ENCODE measurements at places on chromosomes 1 and 21. TPM values are rescaled to one million over a fixed set of nuclear protein-coding genes. Genes with fewer than 3 reads are reported as not detected.

GRCh38 chr1:42998386-42998785 is 39.7 kb upstream of the SLC2A1 start:
- H3K4me3 ChIP-seq, result no peak overlapping the region
- no peaks in the 10 kb centered on the region for H3K27me3 ChIP-seq
- DNase-seq, result no peak
- no peak overlapping the region for H3K27ac ChIP-seq
- H3K36me3 ChIP-seq, result no peaks in the 10 kb centered on the region

GRCh38 chr1:226987623-226988333 is 47.7 kb downstream of the COQ8A start:
- no peak overlapping the region for H3K27ac ChIP-seq
- no peak overlapping the region for H3K4me3 ChIP-seq
- no peaks in the 10 kb centered on the region for H3K27me3 ChIP-seq

- no peak overlapping the region for H3K27ac ChIP-seq
- H3K4me1 ChIP-seq, result no peaks in the 10 kb centered on the region
- H3K4me3 ChIP-seq, result no peak overlapping the region
- H3K27me3 ChIP-seq, result no peaks in the 10 kb centered on the region
- no peaks in the 10 kb centered on the region for H3K36me3 ChIP-seq
These were observed 26.8 kb upstream of the PROX1 start for GRCh38 chr1:213960963-213961362.

GRCh38 chr1:175364424-175365076 is 172.0 kb upstream of the KIAA0040 start:
- no peaks in the 10 kb centered on the region for H3K36me3 ChIP-seq
- DNase-seq, result no peak
- H3K27ac ChIP-seq, result no peak overlapping the region
- no peaks in the 10 kb centered on the region for H3K4me1 ChIP-seq
- H3K4me3 ChIP-seq, result no peak overlapping the region

- H3K36me3 ChIP-seq, result no peaks in the 10 kb centered on the region
- peaks cover 9% of the 10 kb centered on the region for H3K27me3 ChIP-seq
- no peak for DNase-seq
- no peak overlapping the region for H3K4me3 ChIP-seq
These were observed 14.9 kb upstream of the SLAMF9 start for GRCh38 chr1:159968901-159969300.

DNA sequence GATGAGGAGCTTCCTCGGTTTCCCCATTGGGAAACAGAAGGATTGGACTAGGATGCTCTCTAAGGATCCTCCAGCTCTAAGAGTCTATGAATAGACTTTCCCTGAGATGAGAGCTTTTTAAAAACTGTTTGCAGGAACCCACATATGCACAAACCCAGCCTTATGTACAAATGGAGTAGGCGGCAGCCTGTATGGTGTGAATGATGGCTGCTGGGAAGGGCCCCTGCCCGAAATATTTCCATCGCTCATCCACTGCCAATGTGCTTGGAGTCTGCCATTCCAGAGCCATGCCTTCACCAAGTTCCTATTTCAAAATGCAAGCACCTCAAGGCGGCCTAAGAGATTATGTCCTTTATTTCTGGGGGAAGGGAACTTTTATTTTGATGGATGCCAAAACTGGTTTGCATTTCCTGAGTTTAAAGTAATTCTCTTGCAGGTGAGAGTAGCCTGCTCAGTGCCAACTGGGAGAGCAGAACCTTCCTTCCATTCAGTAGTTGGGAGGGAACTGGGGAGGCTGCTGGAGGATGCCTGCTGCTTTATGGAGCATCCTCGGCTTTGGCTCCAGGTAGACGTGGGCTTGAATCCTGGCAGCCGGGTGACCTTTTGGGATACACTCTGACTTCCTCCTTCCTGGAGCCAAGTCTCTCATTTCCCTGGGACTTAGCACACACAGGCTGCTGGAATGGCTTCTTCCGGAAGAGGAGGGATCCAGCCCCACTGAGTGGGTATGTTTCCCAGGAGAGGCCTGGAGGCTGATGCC is 165.9 kb downstream of the ACTL8 start:
- H3K27me3 ChIP-seq, result peaks cover 7% of the 10 kb centered on the region
- H3K27ac ChIP-seq, result no peak overlapping the region
- no peak for DNase-seq
- H3K36me3 ChIP-seq, result no peaks in the 10 kb centered on the region
- H3K4me1 ChIP-seq, result no peaks in the 10 kb centered on the region

- no peak for DNase-seq
- H3K36me3 ChIP-seq, result no peaks in the 10 kb centered on the region
- no peak overlapping the region for H3K4me3 ChIP-seq
- H3K27me3 ChIP-seq, result no peaks in the 10 kb centered on the region
- no peak overlapping the region for H3K27ac ChIP-seq
- H3K4me1 ChIP-seq, result peaks cover 6% of the 10 kb centered on the region
These were observed 99.6 kb downstream of the DMRTB1 start for GRCh38 chr1:53558739-53559315.

GRCh38 chr21:26120828-26121227 is 49.7 kb downstream of the APP start:
- H3K27ac ChIP-seq, result no peak overlapping the region
- H3K36me3 ChIP-seq, result no peaks in the 10 kb centered on the region
- no peak overlapping the region for H3K4me3 ChIP-seq
- no peaks in the 10 kb centered on the region for H3K4me1 ChIP-seq

The WNT4 gene
- total RNA-seq, result not detected

The HOOK1 gene
- 4.4 TPM for total RNA-seq

The CADM3 gene
- not detected for total RNA-seq

The RASAL2 gene
- total RNA-seq, result 0.04 TPM

The ATP1A4 gene
- total RNA-seq, result not detected

The CLCA4 gene
- total RNA-seq, result not detected
